HCT116 (cell line): ENCODE measurements at places on chromosomes 4 and X.

DNA sequence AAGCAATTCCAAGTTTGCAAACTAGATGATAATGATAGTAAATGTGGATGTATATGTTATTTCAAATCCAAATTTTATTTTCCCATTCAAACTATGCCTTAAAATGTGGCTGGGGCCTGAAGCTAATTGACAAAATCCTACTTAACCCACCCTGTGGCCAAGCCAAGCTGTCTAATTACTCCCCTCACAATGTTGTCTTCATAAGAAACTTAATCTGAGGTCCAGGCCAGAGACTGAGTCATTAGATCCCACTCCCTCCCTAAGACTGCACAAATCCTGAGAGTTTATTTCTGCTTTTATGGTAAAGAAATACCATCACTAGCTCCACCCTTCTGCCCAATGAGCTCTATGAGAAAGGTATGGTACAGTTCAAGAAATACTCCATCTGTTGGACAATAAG lies 16.6 kb downstream of the SMPX start:
- no peak for DNase-seq

DNA sequence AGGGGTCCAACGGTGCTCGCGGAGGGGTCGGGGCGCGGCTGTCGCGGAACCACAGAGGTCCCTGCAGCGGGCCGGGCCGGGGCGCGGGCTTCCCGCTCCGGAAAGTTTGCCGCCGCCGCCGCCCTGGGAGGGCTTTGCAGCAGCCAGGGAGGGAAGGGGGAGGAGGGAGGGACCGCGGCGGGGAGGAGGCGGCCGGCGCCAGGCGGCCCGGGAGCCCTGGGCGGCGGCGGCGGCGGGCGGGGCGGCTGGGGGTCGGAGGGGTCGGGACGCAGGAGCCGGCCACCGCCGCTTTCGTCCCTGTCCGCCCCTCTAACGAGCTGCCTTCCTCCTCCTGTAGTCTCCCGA lies 375 bp downstream of the FGFR3 start:
- no peak for DNase-seq

DNA sequence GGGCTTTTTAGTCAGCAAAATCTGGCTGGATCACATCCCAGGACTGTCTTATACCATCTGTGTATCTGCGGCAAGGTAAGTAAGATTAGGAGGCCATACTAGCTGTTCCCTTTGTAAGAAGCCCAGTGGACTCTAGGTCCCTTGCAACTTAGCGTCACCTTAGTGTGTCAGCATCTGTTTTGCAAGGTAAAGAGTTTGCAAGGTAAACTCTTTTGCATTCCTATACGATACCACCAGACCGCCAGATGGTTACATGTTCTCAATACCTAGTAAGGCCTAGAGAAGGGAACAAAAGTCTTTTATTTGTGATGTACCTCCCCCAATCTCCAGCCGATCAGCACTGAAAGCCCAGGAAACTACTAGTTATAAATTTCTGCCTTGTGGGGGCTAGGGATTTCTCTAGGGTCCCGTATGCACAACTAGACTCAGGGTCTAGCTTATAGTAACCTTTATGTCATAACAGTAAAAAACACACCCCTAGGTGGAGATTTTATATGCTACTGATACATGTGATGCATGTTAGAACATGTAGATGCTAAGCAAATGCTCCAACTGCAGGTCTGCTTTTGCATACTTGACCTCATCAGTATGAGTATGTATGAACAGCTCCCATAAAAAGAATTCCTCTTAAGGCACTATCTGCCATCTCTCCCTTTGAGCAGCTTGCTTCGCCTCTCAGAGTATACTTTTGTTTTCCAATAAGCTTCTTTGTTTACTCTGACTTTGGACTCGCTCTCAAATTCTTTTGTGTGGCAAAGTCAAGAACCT lies 78.4 kb downstream of the KCNIP4 start:
- DNase-seq, result no peak

DNA sequence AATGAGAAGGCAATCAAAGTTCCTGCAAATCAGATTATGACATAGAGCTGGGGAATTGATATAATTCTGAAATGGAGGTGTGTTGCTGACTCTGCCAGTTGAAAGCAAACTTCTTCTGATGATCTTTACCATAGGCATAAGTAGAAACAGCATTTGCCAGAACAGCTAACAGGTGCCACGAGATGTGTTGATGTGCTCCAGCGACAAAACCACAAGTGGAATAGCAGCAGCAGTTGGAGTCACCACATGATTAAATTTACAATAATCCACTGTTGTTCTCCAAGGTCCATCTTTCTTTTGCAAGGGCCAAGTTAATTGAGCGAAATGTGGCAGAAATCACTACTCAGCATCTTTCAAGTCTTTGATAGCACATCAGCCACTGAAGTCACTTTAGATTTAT lies 3.7 kb upstream of the OSTC start:
- DNase-seq, result no peak

DNA sequence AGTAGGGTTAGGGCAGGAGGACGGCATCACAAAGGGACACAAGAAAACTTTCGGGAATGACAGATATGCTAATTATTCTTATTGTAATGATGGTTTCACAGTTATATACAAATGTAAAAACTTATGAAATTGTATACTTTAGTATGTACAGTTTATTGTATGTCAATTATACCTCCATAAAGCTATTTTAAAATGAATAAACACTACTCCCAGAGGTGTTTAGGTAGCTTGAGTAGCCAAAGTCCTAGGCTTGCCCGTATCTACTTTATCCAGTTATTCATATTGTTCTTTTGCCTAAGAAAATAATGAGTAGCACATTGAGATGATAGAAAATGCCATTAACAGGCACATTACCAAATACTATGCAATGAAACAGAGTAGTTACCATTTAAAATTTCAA lies 43.0 kb downstream of the RPS6KA6 start:
- no peak for DNase-seq

DNA sequence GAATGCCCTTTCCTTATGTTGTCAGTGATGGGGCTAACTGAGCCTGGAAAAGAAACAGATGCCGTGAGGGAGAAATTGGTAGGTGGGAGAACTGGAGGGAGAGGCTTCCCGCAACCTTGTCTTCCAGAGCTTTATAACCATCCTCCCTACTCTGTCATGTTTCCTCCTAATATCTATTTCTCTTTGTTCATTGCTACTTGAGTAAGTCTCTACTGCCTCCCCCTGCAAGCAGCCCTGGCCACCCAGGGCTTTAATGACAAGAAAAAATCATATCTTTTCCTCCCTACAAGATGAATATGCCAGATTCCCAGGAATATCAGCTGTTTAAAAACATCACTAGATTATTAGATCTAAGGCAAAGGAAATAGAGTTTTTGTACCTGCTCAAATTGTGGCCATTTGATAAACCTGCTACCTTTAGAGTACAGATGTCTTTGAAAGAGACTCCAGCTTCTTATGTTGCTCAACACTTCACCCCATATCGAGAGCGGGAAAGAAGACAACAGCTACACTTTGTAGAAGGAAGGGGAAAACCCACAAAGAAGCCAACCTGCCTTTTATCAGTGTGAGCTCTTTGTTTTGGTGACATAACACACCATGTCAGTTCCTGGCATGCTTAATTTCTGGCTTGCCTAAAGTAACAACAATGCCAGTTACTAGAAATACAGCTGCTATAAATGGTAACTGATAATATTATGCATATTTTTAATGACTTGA lies 186.6 kb upstream of the LEF1 start:
- DNase-seq, result no peak

DNA sequence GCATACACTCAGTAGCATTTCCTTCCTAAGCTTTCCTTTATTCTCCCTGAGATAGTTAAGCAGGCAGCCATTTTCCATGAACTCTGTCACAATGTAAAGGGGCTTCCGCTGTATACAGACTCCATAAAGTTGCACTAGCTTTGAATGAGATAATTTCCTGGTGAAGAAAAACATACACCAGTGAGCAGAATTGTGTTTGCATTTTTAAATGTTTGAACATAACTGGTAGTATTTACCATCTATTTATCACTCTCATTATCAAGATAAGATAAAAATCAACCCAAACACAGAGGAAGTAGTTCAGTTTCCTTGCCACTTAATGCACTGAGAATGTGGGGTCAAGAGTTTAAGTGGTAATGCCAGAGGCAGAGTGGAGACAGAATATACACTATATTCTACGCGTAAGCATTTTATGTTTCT lies 54.1 kb downstream of the TXK start:
- DNase-seq, result no peak

DNA sequence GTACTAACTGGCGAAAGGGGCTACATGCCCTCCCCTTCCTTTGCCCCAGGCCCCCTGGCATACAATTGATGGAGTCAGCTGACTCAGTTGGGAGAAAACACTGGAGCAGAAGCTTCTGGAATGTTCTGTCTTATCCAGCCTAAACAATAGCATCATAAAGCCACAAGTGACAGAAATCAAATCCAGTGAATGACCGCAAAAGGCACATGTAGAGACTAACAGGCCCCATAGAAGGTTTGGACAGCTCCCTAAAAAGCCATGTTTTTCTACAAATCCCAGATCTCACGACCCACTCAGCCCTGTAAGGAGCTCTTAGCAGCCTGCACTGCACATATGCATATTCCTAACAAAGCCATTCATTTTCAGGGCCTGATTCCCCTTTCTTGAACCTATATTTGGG lies 25.1 kb downstream of the SCARB2 start:
- no peak for DNase-seq

DNA sequence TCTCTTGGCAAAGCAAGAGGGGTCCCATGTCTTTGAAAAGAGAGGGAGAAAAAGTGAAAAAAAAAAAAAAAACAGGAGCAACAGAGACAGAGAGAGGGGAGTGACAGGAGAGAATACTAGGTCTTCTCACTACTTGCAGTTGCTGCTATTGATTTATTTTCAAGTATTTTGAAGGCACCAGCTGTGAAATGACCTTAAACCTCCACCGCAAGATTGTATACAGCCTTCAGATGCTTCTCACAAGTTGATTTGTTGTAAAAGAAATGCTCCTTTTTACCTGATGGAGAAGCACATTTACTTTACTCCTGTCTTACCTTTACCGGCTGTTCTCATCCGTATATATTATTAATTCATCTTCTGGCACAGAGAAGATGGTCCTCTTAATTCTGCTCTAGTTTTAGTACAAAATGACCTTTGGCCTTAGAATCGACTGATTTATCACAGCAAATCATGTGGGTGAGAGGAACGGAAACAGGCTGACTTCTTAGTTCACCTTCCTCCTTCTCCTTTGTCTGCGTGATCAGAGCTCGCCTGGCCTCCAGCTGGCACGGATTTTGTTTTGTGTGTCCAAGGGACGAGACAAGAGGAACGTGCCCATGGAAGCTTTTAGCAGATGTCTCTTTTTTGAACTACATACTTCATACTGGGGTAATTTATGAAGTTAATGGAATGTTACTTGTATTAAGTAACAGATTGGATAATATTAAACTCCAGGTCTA lies 82.4 kb upstream of the PACRGL start:
- no peak for DNase-seq

GRCh38 chrX:43949669-43950068 lies 23.5 kb downstream of the NDP start:
- peak; percentile 28 for DNase-seq

DNA sequence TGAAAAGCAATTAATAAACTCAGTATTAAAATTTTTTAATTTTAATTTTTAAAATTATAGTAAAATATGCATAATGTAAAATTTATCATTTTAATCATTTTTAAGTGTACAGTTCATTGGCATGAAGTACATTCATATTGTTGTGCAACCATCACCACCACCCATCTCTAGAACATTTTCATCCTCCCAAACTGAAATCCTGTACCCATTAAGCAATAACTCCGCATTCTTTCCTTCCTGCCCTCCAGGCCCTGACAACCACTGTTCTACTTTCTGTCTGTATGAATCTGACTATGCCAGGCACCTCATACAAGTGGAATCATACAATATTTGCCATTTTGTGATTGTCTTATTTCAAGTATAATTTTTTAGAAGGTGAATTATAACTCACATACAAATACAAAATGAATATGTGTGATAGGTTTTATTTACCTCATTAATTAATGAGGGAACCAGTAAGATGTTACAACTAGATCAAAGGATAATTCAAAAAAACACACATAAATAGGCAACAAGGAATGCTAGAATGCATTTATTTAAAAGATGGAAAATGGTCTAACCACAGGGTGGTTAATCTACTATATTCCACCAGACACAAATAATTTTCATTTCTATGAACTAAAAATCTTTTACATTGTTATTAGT lies 13.1 kb upstream of the AFF1 start:
- no peak for DNase-seq

- DNase-seq, result no peak
These were observed 502.6 kb upstream of the TECRL start for GRCh38 chr4:64911846-64912245.

GRCh38 chr4:10082047-10082446 lies 34.6 kb downstream of the WDR1 start:
- no peak for DNase-seq

GRCh38 chr4:89752932-89753598 lies 83.9 kb downstream of the SNCA start:
- no peak for DNase-seq

DNA sequence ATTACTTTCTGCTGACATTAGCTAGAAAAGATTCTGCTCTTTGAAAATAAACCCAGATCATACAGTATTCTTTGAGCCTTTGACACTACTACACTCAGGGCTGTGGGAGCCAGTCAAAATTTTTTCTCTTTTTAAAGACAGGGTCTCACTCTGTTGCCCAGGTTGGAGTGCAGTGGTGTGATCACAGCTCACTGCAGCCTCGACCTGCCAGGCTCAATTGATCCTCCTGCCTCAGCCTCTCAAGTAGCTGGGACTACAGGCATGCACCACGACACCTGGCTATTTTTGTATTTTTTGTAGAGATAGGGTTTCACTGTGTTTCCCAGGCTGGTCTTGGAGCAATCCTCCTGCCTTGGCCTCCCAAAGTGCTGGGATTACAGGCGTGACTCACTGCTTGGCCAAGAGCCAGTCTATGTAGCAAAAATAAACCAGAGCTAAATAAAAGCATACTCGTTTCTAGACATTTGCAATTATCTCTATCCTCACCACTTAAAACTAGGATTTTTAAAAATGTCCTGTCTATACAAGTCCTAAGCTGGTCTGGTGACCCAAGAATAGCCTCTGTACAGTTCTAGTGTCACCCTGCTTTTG lies 43.2 kb downstream of the AKAP4 start:
- no peak for DNase-seq

DNA sequence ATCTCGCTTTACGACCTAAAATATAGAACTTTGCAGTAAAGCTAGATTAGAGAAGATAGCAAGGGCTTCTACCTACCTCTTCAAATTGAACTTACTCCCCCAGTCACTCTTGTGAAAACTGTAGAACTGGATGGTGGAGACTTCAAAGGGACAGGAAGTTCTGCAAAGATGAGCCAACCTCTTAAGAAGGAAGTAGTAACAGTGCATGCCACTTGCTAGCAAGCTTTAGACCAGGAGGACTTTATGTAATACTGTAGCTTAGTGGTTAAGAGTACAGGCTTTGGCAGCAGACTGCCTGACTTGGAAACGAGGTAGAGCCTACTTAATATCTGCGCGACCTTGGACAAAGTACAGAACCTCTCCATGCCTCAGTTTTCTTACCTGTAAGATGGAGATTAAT lies 27.5 kb upstream of the VBP1 start:
- DNase-seq, result no peak
